ENCODE measurements at places on chromosomes 16 and 17. TPM values are rescaled to one million over a fixed set of nuclear protein-coding genes. Genes with fewer than 3 reads are reported as not detected.

DNA sequence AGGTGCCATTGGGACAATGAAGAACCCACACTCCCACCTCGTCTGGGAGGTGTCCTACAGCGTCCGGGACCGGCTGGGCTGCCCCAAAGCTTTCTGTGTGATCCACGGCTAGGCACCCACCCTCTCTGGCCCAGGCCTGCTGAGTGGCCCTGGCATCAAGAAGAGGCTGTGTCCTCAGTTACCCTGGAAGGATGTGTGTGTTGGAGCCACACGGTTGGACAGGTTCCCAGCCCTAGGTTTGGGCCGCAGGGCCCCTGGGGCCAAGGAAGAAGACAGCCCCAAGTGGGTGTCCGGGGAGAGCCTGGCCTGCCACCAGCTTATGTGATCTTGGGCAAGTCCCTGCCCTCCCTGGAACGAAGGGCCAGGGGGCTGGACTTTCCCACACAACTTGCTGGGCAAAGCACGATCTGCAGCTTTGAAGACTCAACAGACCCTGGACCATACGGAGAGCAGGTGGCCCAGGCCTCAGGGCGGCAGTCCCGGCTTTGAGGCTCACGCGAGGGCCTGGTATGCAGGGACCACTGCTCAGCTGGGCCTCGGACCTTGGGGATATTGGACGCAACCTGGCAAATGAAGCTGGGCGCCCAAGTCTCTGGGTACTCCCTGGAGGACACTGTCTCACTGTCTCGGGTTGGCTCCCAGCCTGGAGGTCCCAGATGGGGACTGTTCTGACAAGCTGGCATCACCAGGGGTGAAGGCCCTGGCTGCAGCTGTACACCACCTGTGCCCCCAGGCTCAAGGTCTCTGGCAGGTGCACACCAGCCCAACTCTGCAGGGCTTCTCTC lies 17.5 kb downstream of the MYBBP1A start:
- DNase-seq, result no peak

GRCh38 chr17:17443173-17443572 lies 33.6 kb upstream of the MED9 start:
- DNase-seq, result no peak

DNA sequence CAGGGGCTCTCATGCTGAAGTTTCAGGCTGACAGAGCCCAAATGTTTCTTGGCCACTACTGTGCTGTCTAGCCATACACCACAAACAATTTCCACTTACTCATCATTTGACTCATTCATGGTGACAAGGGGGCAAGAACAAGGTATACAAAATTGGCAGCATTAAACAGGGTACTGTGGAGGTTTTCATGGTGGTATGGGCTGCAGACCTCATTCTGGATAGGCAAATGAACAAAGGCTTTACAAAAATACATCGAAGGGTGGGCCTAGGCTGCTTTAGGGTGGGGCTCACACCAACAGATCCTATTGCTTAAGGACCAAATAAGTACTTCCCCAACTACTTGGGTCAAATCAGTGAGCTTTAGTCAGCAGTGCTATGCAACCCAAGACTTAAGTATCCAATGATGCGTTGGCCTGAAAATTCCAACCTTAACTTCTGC lies 53.0 kb downstream of the N4BP1 start:
- DNase-seq, result peak; percentile 47

The ZG16 gene
- not detected for total RNA-seq

- DNase-seq, result no peak
These were observed 15.9 kb downstream of the EPOP start for GRCh38 chr17:38658741-38659345.

DNA sequence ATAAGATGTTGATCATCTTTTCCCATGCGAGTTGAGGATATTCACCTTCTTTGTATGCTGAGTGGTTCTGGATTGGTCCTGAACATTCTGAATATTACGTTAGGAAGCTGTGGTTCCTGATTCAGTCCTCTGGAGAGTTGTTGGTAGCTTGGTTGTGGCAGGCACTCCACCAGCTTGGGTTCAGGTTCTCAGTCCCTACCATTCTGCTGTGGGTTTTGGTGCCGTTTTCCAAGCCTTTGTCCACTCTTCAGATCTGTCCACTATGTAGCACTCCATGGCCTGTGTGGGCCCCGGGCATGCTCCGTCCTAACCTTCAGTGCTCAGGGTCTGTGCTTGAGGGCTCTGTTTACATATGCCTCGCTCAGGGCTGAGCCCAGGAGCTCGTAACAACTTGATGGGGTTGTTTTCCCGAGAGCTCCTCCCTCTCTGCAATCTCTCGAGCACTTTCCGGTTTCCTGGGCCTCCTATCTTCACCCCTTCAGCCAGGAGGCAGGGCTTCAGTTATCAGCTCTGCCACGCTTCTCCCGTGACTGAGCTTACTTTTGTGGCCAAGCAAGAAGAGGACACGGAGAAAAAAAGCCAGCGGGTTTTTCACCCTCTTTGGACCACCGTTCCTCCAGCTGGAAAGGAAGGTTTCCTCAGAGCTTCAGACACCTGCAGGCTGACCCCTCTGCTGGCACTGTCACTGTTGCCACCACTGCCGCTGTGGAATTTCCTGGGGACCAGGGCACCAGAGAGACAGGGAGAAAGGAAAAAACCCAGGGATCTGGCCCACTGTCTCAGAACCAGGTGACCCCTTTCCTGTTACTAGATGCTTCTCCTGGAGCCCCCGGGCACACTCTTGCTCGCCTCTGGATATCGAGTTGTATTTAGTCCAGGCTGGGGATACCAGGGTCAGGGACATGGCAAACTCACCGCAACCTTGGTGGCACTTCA lies 19.6 kb downstream of the KIAA0513 start:
- DNase-seq, result no peak

The CX3CL1 gene
- total RNA-seq, result 0.88 TPM

GRCh38 chr17:61366715-61367413 lies 32.8 kb upstream of the TBX2 start:
- no peak for DNase-seq

GRCh38 chr17:41528959-41529353 lies 848 bp upstream of the KRT19 start:
- no peak for DNase-seq

DNA sequence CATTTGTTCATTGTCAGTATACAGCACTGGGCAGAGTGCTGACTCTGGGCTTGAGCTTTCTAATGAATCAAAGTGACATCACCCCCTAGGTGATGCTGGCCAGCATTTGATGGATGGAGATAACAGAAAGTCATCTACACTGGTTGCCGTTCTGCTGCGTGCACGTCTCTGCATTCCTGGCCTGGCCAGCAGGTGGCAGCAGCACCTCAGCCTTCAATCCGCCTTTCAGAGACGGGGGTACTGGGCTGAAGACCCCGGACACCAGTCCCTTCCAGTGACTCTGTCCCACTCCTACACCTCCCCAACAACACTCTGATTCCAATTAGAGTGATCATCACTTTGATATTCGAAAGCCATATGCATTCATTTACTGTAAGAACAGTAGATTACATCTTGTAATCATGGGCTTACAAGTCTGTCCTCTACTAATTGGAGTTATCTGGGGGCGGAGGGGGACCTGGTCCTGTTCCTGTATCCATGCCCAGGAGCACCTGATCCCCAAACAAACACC lies 6.0 kb downstream of the CPSF4L start:
- DNase-seq, result peak; percentile 71

The ANKRD40CL gene
- total RNA-seq, result not detected

- DNase-seq, result no peak
These were observed 311.2 kb downstream of the C16orf95 start for GRCh38 chr16:87006021-87006420.

- DNase-seq, result no peak
These were observed 25.8 kb upstream of the ACSF3 start for GRCh38 chr16:89067677-89068443.

The CD300H gene
- not detected for total RNA-seq

DNA sequence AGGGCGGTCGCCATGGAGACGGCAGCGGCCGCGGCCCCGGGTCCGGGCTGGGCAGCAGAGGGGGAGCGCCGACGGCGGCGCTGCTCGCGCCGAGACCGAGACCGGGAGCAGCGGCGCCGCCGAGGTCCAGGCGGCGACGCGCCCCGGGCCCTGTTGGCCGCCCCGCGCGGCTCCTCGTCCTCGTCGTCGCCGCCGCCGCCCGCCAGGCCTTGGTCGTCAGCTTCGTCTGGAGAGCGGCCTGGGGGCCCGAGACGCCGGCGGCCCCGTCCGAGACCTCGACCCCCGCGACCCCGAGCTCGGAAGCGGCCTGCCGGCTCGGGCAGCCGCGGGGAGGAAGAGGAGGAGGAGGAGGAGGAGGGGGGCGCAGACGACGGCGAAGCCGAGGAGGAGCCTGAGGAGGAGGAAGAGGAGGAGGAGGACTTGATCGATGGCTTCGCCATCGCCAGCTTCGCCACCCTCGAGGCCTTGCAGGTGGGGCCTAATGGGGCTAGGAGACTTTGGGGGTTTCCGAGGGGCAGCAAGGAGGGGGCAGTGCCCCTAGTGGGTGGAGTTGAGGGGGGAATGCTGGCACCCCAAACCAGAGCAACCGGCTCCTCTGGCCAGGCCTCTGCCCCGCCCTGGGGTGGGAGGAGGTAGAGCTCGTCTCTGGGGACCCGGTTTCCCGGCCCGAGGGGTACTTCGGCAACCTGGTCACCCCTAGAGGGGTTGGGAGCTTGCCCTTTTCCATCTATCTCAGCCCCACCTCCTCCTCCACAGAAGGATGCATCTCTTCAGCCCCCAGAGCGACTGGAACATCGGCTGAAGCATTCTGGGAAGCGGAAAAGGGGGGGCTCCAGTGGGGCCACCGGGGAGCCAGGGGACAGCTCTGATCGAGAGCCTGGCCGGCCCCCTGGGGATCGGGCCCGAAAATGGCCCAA lies 1.5 kb downstream of the FBRS start:
- DNase-seq, result peak; percentile 19

The RPGRIP1L gene
- total RNA-seq, result 9.2 TPM

The HAS3 gene
- total RNA-seq, result 0.31 TPM

The SLC12A3 gene
- total RNA-seq, result not detected

The TERB1 gene
- not detected for total RNA-seq

DNA sequence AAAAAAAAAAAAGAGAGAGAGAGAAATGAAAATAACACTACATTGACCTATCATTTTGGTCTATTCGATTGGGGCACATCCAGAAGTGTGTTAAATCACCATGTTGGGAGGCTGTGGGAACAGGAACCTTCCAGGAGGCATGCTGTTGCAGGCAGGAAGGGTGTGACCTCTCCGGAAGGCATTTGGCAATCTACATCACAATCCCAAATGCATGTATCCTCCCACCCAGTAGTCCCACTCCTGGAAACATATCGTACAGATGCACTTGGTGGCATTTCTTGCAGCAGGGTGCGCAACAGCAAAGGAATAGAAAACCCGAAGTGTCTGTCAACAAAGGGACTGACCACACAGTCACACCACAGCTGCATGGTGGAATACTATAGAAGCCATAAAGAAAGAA lies 7.9 kb downstream of the PLLP start:
- peak; percentile 61 for DNase-seq

GRCh38 chr16:88983165-88983564 lies 6.2 kb upstream of the CBFA2T3 start:
- DNase-seq, result no peak

- no peak for DNase-seq
These were observed 98.2 kb upstream of the SOX9 start for GRCh38 chr17:72022328-72023275.

DNA sequence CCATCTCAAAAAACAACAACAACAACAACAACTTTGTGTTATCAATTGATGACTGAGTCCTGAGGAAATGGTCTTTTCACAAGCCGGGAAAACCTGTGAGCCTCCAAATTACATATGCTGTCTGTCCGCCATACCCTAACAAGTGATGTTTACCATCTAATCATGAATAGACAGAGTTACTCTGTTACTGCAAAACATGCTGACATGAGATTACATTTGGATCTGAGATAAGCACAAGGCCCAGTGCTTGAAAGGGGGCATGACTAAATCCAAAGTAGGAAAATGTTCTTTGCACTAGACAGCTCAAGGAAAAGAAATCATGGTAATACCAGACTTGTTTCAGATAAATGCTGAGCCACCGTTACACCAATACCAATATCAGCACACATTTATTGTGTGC lies 8.6 kb upstream of the ATXN1L start:
- DNase-seq, result no peak

The USP31 gene
- 6.3 TPM for total RNA-seq

DNA sequence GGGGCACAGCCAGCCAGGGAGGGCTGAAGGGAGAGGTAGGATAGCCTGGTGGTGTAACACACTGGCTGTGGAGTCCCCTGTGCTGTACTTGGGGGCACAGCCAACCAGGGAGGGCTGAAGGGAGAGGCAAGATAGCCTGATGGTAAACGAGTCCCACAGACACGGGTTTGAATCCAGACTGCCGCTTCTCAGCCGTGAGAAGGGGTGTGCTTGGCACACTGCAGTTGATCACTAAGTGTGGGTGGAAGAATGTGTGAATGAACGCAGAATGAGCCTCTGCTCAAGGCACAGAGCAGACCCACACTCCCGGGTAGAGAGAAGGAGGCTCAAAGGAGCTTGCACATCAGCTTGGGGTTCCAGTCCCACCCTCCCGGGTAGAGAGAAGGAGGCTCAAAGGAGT lies 71.4 kb downstream of the TIMM22 start:
- DNase-seq, result no peak

DNA sequence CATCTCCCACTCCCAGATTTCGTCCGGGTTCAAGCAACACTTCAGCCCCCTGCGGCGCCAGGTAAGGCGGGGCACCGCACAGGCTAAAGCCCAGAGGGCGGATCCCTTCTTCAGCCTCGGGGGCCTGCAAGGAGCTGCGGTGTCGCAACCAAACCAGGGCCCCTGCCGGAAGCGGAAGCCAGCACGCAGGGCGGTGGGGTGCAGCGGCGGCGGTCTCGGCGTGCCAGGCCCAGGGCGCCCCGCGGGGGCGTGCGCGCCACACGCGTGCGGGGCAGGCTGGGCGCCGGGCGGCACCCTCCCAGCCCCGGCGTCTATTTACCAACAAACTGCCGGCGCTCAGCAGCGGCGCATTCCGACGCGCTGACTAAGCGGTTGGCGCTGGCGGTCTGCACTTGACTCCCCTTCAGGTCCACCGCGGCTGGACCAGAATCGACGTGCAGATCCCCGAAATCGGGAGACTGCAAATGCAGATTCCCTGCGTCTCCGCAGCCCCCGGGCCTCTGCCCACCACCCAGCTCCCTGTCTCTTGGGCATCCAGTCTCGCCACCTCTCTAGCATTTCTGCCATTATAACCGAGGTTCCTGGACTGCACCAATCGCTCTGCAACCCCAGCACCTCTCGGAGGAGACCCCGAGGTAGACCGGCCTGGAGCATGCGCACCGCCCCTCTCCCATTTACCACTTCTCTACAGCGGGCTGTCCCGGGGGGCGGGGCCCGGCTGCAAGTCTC lies 421 bp upstream of the DLX4 start:
- peak; percentile 67 for DNase-seq

The GP1BA gene
- total RNA-seq, result 0.17 TPM

DNA sequence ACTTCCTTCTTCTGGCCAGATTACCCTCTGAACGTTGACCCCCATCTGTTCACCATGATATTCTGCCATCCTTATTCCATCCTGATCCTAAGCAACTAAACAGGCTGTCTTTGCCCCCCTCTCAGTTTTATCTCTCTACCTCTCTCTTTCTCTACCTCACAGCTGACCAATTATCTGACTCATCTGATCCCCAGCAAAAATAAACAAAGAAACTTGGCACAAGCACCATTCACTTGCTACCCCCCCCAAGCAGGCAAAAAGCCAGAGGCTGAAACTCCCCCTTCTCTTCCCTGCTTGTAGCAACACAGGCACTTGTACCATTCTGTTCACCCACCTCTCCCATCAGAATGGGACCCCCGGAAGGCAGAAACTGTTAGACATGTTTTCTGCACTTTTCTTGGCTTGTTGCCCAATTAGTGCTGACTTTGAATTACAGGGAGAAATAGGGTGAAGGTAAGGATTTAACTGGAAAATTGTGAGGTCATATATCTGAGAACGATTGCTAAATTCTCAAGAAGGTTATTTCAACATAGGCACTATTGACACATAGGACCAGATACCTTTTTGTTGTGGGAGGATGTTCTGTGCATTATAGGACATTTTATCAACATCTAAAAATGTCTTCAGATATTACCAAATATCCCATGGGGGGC lies 163.2 kb downstream of the TOX3 start:
- no peak for DNase-seq

Data from A172 (cell line).